ENCODE measurements at places on chromosomes 4 and X. TPM values are rescaled to one million over a fixed set of nuclear protein-coding genes. Genes with fewer than 3 reads are reported as not detected.

The MSX1 gene
- total RNA-seq: 7.5 TPM

- no peak for DNase-seq
Measured at GRCh38 chr4:164997324-164997723, 19.9 kb upstream of the TRIM61 start.

DNA sequence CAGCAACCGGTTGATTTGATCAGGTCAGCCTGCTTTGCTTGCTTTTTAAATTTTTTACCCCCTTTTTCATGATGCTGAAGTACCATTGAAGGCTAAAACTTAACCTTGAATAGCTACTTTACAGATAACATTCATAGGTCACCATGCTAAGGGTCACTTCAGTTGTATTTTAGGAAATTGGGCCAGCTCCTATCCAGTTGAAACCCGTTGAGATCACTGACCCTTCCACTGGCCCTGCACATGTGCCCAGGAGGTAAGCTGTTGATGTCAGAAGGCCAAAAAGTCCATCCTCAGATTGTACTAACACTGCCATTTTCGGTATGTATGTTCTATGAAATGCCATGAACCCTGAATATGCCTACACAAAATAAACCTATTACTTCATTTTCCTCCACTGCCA is 133.0 kb upstream of the FAT4 start:
- DNase-seq: no peak

The GPRASP3 gene
- total RNA-seq: 7.4 TPM

DNA sequence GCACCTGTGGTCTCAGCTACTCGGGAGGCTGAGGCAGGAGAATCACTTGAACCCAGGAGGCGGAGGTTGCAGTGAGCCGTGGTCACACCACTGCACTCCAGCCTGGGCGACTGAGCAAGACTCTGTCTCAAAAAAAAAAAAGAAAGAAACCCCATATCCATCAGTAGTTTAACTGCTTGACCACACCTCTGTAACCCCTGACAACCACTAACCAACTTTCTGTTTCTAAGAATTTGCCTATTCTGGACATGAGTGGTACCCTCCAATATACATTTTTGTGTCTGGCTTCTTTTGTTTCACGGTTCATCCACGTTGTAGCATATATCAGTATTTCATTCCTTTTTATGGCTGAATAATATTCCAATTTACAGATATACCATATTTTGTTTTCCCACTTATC is 9.1 kb downstream of the PPAT start:
- DNase-seq: no peak

The DCAF8L2 gene
- total RNA-seq: not detected

- DNase-seq: no peak
Measured at GRCh38 chr4:108097990-108098553, 70.7 kb downstream of the LEF1 start.

GRCh38 chrX:86021652-86022289 is 25.6 kb downstream of the CHM start:
- DNase-seq: no peak

The STBD1 gene
- total RNA-seq: 3.9 TPM

- no peak for DNase-seq
Measured at GRCh38 chr4:41282366-41282765, 25.6 kb downstream of the UCHL1 start.

GRCh38 chr4:70958681-70959080 is 34.8 kb upstream of the DCK start:
- DNase-seq: no peak

The DKK2 gene
- 16.5 TPM for total RNA-seq

DNA sequence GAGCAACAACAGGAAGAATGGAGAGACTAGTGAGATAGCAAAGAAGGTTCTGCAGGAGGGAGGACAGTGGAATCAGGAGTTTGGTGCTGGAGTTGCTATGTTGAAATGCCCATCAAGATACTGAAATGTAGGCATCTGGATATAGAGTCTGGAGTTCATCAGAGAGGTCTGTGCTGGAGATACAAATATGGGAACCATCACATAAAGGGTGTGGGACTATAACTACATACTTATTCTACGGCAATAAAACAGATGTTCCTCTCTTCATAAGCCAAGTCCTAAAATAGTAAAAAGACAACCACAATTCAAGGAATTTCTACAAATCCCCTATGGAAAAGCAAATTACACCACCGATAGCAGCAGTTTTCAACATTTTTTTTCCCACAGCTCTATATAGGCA is 1.6 kb downstream of the MED14 start:
- DNase-seq: no peak

The UGT2A2 gene
- not detected for total RNA-seq

GRCh38 chr4:140005699-140006098 is 148.3 kb downstream of the MAML3 start:
- DNase-seq: no peak

GRCh38 chr4:158799013-158799770 is 30.4 kb downstream of the FNIP2 start:
- DNase-seq: no peak
